AG04450 (cell line): ENCODE measurements at places on chromosomes 6 and 20.
A peak's percentile ranks its signal among the peaks of the same experiment; 100 is the strongest.

DNA sequence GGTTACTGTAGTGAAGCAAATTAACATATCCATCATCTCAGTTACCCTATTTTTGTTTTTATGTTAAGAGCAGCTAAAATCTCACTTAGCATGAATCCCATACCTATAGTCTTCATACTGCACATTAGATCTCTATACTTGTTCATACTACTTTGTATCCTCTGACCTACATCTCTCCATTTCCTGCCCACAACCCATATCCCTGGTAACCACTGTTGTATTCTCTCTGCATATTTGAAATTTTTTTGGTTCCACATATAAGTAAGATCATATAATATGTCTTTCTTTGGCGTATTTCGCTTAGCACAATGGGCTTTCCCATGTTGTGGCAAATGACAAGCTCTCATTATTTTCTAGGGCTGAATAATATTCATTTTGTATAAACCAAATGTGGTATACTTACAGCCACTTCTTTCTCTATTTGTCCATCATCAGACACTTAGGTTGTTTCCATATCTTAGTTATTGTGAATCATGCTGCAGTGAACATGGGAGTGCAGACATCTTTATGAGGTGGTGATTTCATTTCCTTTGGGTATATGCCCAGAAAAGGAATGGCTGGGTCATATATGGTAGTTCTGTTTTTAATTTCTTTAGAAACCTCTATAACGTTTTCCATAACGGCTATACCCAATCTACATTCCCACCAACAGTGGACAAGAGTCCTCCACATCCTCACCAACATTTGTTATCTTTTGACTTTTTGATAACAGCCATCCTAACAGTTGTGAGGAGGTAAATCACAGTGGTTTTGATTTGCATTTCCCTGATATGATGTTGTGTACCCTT is 39.8 kb downstream of the BACH2 start:
- peak; percentile 30 for DNase-seq

GRCh38 chr20:44087051-44087856 is 99.7 kb downstream of the JPH2 start:
- DNase-seq, result no peak

DNA sequence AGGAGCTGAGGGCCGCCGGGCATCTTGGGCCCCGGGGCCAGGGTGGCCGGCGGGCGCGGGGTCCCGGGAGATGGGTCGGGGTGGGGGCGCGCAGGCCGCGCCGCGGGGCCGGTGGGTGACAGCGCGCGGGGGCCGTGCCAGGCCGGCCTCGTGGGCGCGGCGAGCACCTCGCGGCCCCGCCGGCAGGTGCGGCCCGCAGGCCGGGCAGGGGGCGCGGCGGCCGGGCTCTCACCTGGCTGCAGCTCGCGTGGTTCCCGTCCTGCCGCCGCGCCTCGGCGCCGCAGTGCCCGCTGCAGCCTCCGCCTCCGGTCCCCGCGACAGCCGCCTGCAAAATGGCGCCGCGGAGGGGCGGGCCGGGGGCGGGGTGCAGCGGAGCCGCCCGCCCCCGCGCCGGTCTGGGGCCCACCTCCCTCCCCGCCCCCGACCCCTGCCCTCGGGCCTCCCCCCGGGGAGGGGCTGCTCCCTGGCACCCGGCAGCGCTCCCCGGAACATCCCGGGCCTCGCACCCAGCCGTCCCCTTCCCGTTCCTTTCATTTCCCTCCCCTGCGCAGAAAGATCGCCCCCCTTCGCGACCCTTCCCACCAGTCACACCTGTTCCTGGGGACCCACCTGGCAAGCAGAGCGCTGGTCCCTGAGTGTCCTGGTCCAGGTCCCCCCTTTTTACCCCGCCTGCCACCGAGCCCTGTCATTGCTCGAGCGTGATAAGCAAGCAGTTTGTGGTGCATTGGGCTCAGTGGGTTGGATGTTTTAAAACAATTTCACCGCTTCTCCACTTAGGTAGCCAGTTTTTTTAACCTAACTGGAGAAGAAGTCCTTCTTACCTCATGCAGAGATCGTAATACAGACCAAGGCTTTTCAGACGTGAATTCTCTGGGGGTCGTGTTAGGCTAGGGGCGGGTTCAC is at the start of gene SLC23A2:
TSS of gene SLC23A2 (minus strand) at position 337 of the 903 bp plus-strand sequence. CDS start 68,948 bp downstream, outside the sequence.
- no peak for DNase-seq

GRCh38 chr6:142707255-142707654 is 237.7 kb downstream of the HIVEP2 start:
- no peak for DNase-seq

- DNase-seq, result no peak
These were observed 1.8 kb downstream of the SIM1 start for GRCh38 chr6:100462706-100463629.
